ENCODE measurements at places on chromosomes 2 and 18. TPM values are rescaled to one million over a fixed set of nuclear protein-coding genes. Genes with fewer than 3 reads are reported as not detected.

GRCh38 chr2:191382801-191383200 lies 137.6 kb downstream of the MYO1B start:
- DNase-seq = no peak

TBC1D8 gene
- 0.79 TPM for total RNA-seq

MROH2A gene
- not detected for total RNA-seq

GRCh38 chr2:210481601-210482175 lies 5.1 kb upstream of the LANCL1 start:
- no peak for DNase-seq

SULT1C4 gene
- total RNA-seq = not detected

GRCh38 chr2:218508299-218508698 lies 59.9 kb downstream of the USP37 start:
- no peak for DNase-seq

- no peak for DNase-seq
These were observed 41.5 kb downstream of the YPEL5 start for GRCh38 chr2:30188292-30188691.

C2orf78 gene
- total RNA-seq = not detected

DNA sequence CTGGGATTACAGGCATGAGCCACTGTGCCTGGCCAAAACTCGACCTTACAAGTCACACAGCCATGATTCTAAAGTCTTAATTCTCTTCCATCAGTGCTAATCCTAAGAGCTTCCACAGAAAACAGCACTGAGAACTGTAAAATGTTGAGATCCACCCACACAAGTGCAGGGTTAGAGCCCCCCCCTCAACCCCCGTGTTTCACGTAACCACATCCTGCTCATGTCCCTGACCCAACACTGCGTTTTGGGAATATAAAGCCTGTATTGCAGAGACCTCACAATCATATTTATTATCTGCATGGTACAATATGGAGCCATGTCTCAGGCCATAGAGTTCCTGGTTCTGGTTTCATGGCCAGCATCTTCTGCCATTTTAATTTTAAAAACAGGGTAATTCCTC lies 110.8 kb downstream of the GBX2 start:
- no peak for DNase-seq

CCDC74B gene
- total RNA-seq = 1.5 TPM

GRCh38 chr2:226548732-226549131 lies 250.9 kb downstream of the IRS1 start:
- DNase-seq = no peak

- DNase-seq = no peak
These were observed 55.6 kb downstream of the ITGB6 start for GRCh38 chr2:160144280-160144990.

DNA sequence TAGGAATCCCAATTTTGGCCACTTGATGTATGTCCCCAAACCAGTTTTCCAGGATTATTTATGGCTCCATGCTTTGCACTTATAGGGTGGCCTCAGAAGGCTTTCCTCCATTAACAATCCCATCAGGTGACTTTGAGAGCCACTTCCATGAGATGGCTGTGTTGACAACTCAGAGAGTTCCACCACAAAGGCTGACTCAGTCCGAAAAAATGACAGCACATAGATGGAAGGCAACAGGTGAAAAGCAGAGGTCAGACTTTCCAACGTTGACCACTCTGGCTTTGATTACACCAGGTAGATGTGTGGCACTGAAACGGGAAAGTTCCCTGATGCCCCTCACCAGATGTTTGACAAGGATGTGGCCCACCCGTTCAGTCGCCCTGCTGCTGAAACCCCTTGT lies 431.4 kb upstream of the TNP1 start:
- DNase-seq = no peak

DNA sequence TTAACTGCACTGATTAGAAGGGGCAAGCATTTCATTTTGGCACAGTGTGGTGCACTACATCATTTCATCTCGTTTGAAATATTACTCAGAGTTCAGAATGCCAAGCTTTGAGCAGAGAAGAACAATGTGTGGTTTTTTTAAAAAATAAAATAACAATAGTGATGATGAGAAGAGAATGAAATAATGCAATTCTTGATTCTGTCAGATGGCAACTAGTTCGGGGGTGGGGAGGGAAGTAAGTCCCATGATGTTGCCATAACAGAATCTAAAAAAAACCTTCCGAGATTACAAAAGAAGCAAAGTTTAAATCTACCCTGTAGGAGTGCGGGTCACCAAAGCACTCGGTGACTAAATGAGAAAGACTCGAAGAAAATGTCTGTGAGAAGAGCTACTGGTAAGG lies 490.4 kb downstream of the NR4A2 start:
- DNase-seq = no peak

DNA sequence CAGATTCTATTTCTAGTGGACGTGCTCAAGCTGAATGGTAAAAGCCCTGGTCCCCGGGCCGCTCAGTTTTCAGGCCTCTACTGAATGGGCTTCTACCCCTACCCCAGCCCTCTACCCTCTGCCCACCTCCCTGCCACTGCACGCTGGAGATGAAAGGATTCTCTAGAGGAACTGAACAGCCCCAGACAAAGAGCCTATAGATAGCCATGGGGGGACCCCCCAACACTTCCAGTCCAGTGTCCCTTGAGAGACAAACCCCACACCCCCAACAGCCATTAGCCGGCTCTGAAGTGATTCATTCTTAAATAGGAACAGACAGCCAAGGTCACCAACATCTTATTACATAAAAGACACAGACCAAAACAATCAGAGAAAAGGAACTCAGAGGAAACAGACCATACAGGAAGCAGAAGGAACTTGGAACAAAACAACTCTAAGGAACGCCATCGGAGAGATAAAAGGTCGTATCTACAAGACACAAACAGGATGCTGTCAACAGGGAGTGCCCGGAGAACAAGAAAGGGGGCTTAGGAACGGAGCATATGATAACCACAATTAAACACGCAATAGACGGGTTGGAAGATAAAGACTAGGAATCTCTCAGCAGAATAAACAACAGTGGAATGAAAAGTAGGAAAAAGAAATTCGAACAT lies 23.5 kb downstream of the TMEM37 start:
- DNase-seq = no peak

DNA sequence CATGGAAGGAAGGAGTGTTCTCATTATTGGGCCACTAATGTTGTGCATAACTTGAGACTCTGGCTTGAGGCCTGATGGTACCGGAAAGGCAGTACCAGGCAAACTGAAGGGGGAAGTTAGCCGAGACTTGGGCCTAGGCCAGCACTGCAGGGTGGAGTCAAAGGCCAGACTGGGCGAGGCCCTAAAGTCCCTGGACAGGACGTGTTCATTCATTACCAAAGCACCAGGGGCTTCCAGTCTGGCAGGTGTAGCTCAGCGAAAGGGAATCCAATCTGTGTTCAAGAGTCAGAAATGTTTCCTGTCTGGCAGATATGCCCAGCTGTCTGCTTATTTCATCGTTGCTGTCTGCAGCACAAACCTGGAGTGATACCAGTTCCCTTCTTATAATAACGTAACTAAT lies 4.7 kb upstream of the ITSN2 start:
- DNase-seq = no peak

GRCh38 chr2:179302764-179303571 lies 38.3 kb upstream of the SESTD1 start:
- no peak for DNase-seq

SGPP2 gene
- 1.2 TPM for total RNA-seq

B3GNT7 gene
- 0.42 TPM for total RNA-seq

ALPP gene
- not detected for total RNA-seq

ERFE gene
- total RNA-seq = not detected

ASB18 gene
- not detected for total RNA-seq

DNA sequence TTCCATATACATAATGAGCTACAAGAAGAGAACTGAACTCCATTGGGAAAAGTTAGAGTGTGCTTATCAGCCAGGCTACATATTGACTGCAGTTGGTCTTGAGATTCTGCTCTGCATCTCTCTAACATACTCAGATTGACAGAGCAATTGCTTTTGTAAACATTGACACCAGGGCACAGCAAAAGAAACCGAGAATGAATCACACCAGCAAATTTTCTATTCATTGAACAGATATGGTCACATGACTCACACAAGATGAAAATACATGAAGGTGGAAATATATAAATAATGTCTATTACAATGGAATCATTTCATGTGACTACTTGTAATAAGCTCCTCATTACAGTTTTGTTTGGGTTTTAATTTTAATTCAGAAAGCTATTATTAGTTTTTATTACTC lies 691.9 kb upstream of the TMEFF2 start:
- DNase-seq = no peak

- no peak for DNase-seq
These were observed 154.4 kb upstream of the EPAS1 start for GRCh38 chr2:46142546-46143428.

DNA sequence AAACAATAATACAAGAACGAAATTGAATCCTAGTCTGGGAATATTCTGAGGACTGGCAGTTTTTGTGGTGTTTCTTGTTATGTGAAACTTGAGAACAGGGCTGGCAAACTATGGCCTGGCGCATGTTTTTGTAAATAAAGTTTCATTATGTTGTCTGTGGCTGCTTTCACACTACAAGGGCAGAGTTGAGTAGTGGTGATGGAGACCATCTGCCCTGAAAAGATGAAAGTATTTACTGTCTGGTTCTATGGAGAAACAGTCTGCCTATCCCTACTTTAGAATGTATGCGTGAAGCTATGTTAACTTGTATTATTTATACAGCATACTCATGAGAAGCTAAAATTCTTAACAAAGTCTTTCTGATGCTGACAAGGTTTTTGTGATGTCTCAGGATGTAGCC lies 351.9 kb downstream of the LRRTM1 start:
- DNase-seq = no peak

GRCh38 chr2:127884436-127884835 lies 1.3 kb downstream of the AMMECR1L start:
- DNase-seq = no peak

GRCh38 chr2:223306371-223306770 lies 254.4 kb downstream of the KCNE4 start:
- no peak for DNase-seq

PIK3C3 gene
- 65.8 TPM for total RNA-seq

KCNG2 gene
- total RNA-seq = not detected

GRCh38 chr18:10927286-10927992 lies 221.9 kb downstream of the PIEZO2 start:
- DNase-seq = no peak

- DNase-seq = no peak
These were observed 11.0 kb upstream of the ALPK2 start for GRCh38 chr18:58639751-58640427.

Data from activated naive CD8-positive, alpha-beta T cell treated with anti-CD3 and anti-CD28 coated beads, Interleukin-2, amount 10 ng/mL, durations not matched to agents 7 days and 5 days (primary cell).